ENCODE measurements at places on chromosomes 11 and 22. TPM values are rescaled to one million over a fixed set of nuclear protein-coding genes. Genes with fewer than 3 reads are reported as not detected.

Gene MFRP
- total RNA-seq: not detected

Gene YPEL4
- total RNA-seq: 2.3 TPM

Gene CASP5
- total RNA-seq: 0.26 TPM

Gene MMP11
- total RNA-seq: 8.8 TPM

Gene SLC5A4
- total RNA-seq: not detected

Gene OR5B21
- total RNA-seq: not detected

Gene TLCD5
- total RNA-seq: 9.8 TPM

Gene FZD4
- total RNA-seq: 15.7 TPM

Gene PRODH
- not detected for total RNA-seq

Gene PKDREJ
- total RNA-seq: under 0.01 TPM

Gene ATP6V1E1
- total RNA-seq: 182 TPM

Gene GGTLC3
- not detected for total RNA-seq

Gene MYEOV
- total RNA-seq: 1.2 TPM

Gene SMTNL1
- total RNA-seq: not detected

Gene TH
- total RNA-seq: not detected

Gene KIRREL3
- total RNA-seq: 0.26 TPM

Gene TSGA10IP
- total RNA-seq: not detected

Gene C11orf87
- not detected for total RNA-seq

Gene FOSL1
- total RNA-seq: 7.4 TPM

Gene TRIM44
- 10.4 TPM for total RNA-seq

Data from fibroblast of lung (primary cell).